Right kidney (tissue), 9 donors: ENCODE measurements at places on chromosomes 2 and 18.

DNA sequence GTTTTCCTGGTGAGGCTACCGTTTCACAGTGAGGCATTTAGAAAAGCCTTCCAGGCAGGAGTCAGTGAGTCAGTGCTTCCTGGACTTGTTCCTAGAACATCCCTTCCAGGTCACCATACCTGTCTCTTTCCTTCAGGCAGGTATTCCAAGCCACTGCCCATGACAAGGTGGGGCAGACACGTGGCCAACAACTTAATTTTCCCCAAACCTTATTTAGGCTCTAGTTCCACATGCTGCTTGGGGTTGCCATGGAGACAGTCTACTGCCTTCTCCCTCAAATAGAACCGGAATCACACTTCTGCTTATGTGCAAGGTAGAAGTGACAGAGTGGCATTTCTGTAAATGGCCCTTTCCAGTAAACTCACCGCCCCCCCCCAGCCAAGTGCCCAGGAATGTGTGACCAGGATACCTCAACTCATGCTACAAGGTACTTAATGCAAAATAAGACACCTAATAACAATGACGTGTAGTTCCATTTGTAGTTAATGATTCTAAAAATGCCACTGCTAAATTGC, 258.3 kb downstream of the PRKCE start:
- no peak for DNase-seq

- no peak for DNase-seq
Measured at GRCh38 chr2:150522269-150522668, 34.8 kb upstream of the RND3 start.

DNA sequence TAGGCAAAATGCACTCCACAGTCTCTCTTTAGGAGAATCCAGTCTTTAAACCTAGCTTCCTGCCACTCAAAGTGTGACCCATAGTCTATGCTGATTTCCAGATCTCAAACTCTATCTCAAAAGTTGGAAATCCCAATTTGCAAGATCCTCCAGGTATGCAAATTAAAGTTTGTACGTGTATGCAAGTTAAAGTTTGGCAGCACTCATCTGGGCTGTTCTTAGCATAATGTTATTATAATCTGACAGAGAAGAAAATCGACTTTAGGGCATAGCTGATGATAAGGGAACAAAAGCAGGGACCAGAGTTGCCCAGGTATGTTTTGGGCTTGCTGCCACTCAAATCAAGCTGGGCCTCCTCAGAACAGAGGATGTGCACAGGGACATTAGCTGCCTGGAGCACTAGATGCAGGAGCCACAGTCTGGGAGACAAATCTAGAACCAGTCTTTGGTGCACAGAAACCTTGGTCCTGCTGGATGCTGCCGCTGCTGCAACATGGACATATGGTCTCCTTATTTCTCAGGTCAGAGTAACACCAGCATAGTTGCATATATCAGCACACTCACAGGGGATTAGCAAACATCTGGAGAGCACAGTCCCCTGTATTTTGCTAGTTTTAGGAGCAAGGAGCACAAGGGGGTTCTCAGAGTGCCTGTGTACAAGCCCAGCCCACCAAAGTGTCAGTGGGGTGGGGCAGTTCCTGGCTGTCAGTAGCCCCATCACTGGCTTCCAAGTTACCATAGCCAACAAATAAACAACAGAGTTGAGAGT, 242.6 kb downstream of the TTC32 start:
- no peak for DNase-seq

DNA sequence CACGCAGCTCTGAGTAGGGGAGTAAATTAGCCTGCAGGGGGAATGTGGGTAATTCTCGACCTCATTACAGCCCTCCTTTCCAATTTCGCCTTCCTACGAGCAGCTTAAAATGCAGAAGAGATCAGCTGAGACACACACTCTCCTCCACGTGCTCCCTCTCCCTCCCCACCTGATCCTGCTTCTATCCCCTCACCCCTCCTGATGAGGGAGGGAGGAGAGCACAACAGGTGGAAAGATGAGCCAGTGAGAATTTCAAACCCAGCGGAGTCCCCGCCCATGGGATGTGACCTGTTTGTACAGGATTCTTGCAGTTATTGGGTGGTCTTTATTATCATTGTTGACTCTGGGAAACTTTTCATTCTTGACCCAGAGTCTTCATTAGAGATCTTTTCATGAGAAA, 35.5 kb downstream of the DDX18 start:
- DNase-seq, result no peak

DNA sequence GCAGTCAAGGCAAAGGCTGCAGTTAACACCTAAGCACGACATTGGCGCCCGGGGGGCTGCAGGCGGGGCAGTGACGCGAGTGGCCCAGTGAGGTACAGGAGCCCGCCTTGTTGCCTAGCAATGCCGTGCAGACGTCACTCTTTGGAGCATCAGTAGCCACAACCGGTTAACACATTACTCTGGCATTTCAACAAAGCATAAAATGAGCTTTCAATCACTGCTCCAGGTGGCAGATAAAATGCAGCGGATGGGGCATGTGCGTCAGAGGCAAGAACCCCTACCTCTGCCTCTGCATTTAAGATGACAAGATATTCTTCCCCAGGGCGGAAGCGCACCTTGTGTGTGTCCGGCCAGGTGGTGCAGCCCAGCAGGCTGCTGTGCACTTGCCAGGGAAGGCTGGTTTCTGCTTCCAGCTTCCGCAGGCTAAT, 139.4 kb downstream of the MTCL1 start:
- DNase-seq, result peak; percentile 19

- DNase-seq, result no peak
Measured at GRCh38 chr2:172843266-172843582, 107.6 kb downstream of the RAPGEF4 start.

DNA sequence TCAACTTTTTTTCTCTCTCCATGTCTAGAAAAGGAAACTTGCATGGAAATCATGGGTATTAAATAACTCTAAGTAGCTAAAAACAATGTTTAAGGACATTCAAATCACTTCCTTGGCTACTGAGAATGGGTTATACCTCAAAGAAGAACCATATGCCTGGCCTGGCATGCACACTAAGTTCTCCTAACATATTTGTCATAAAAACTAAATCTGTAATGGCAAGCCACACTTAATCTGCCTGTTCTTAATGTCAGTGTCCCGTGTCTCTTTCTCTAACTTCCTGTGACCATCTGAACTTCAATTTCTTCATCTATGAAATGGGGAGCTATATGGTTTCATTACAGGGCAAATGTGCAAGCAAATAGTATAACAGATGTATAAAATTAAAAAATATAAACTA, 11.1 kb downstream of the PDE1A start:
- no peak for DNase-seq

DNA sequence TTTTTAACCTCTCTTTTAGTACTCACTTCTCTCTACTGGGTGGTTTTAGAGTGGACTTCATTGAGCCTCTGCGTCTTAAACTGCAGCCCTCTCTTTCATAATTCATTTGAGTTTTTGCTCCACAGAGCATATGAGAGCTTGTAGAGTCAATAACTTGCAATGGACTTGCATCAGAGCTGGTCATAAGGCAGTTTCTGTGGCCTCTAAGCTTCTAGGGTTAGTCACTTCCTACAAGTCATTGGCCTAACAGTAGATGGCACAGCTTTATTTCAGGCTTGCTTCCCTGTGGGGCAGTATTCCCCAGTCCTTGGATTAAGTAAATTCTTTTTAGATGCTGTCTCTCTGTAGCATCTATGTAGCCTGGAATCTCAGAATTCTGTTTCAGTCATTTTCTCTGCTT, 1435.7 kb downstream of the LRP1B start:
- DNase-seq, result no peak

DNA sequence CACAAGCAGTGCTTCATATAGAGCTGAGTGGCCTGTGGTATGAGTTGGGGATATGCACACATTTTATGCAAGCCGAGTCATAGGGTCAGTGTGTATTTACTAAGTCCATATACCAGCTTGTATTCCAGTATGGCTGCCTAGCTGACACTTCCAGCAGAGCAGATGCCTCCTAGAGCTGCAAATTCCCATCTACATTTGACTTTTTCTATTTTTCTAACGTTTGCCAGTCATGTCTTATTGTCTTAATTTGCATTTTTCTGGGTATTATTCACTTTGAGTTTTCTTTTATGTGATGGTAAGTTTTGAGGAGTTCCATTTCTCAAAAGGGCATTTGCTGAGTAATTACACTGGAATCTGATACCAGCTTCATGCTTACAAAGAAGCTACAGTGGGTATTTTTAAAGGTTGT, 334.5 kb upstream of the CDH2 start:
- no peak for DNase-seq

DNA sequence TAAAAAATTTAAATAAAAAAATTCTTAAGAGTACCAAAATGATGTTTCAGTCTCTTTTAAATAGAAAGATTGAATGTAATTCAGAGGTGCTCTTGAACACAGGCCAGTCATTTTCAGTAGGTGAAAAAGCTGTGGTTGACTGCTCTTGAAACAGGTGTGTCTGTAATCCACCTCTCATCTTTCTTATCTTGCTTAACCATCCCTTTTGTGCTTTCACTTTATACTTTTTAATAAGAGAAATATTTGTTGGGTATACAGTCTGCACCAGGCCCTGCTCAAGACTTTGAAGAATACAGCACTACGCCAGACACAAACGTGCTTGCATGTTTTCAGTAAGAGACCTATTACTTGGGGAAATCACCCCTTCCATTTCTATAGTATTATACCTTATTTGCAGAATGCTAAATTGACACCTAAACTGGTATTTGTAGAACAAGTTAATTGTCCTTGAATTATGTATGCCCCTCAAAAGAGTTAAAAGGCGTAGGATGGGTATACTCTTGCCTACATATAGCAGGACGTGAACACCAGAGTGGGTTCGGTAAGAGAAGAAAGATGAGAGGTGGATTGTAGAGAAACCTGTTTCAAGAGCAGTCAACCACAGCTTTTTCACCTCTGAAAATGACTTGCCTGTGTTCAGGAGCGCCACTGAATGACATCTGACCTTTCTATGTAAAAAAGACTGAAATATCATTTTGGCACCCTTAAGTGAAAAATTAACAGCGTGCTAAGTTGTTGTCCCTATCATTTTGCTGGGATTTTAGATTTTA, 4.0 kb upstream of the RTN4 start:
- DNase-seq, result no peak

DNA sequence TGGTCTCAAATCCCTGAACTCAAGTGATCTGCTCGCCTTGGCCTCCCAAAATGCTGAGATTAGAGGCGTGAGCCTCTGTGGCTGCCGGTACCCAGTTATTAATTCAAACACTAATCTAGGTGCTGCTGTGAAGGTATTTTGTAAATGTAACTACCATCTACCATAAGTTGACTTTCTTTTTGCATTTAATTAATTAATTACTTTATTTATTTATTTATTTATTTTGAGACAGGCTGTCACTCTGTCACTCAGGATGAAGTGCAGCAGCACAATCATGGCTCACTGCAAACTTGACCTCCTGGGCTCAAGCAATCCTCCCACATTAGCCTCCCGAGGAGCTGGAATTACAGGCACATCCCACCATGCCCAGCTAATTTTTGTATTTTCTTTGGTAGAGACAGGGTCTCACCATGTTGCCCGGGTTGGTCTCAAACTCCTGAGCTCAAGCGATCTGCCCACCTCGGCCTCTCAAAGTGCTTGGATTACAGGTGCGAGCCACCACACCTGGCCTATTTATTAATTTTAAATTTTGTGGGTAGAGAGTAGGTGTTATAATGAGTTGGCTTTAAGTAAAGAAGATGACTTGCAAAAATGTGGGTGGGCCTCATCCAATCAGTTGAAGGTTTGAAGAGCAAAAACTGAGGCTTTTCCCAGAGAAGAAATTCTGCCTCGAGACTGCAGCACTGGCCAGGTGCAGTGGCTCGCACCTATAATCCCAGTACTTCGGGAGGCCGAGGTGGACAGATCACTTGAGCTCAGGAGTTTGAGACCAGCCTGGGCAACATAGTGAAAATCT, 17.3 kb upstream of the NMUR1 start:
- DNase-seq, result no peak

- no peak for DNase-seq
Measured at GRCh38 chr2:200525551-200525881, 491 bp upstream of the SGO2 start.

GRCh38 chr2:42961385-42961811, 169.0 kb upstream of the HAAO start:
- DNase-seq, result peak; percentile 61

DNA sequence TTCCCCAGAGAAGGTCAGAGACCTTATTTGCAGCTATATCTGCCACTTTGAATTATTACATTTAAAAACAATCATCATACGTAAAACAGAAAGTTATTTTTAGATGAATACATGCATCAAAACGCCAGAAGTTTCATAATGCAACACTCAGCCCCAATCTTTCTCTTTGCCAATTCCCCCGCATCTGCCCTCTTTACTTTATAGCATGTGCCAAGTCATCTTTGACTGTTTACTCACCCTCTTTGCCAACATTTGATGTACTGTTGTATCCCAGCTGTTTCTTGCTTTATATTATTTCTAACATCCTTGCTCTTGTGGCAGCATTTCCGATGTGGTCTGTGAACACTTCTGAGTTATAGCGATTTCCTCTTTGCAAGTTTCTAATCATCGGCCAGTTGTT, 86.2 kb downstream of the CRIM1 start:
- DNase-seq, result peak; percentile 23

GRCh38 chr2:133264989-133265401, 303.3 kb downstream of the NCKAP5 start:
- DNase-seq, result no peak

DNA sequence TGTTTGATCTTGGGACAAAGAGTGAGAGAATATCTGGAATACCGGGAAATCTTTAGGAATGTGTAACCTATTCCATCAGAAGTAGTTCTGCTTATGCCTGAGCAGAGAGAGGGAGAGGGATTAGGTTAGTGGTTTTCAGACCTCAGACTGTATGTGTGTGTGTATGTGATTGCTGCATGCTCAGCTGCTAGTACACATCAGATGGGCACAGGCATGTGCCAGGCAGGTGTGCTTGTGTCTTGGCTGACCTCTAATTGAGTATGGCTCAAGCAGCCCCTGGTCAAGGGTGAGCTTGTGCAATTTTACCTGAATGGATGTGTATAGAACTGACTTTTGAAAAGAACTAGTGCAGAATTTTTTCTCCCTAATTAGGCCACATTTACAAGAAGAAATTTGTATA, 91.2 kb downstream of the INSIG2 start:
- DNase-seq, result no peak

- DNase-seq, result no peak
Measured at GRCh38 chr2:78778756-78779510, 246.6 kb upstream of the REG3G start.

DNA sequence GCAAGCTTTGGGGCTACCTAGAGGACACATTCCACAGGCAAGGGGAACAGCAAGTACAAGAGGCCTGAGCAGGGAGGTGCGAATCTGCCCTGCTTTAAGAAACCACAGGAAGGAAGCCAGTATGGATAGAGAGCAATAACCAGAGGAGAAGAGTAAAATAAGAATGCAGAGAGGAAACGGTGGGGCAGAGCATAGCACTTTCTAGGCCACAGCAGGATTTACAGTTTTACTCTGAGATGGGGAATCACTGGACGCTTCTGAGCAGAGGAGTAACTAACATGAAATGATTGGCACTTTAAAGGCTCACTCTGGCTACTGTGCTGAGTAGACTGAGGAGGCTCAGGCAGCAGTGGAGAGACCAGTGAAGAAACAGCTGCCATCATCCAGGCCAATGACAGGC, 23.8 kb downstream of the AAK1 start:
- DNase-seq, result peak; percentile 31
